ENCODE measurements at places on chromosomes 16 and 17. TPM values are rescaled to one million over a fixed set of nuclear protein-coding genes. Genes with fewer than 3 reads are reported as not detected.
A peak's percentile ranks its signal among the peaks of the same experiment; 100 is the strongest.

DNA sequence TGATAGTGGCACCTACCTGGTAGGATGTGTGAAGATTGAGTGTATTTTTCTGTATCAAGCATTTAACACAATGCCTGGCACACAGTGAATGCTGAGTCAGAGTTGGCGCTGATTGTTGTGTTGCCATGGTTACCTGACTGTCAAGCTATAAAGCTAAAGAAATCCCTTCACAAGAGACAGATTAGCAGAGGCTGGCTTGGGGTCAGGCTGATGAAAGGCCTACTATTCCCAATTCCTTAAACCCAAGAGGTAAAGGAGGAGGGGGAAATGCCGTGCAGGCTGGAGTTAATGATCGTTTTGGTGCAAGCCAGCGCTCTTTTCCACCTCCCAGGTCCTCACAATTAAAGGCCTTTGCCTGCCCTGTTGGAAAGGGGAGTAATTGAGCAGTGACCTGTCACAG is 5.9 kb downstream of the CLEC19A start:
- no peak overlapping the region for H3K27ac ChIP-seq
- H3K4me3 ChIP-seq, result no peak overlapping the region
- H3K27me3 ChIP-seq, result no peaks in the 10 kb centered on the region
- H3K4me1 ChIP-seq, result no peaks in the 10 kb centered on the region
- H3K36me3 ChIP-seq, result no peaks in the 10 kb centered on the region
- DNase-seq, result peak; percentile 9

DNA sequence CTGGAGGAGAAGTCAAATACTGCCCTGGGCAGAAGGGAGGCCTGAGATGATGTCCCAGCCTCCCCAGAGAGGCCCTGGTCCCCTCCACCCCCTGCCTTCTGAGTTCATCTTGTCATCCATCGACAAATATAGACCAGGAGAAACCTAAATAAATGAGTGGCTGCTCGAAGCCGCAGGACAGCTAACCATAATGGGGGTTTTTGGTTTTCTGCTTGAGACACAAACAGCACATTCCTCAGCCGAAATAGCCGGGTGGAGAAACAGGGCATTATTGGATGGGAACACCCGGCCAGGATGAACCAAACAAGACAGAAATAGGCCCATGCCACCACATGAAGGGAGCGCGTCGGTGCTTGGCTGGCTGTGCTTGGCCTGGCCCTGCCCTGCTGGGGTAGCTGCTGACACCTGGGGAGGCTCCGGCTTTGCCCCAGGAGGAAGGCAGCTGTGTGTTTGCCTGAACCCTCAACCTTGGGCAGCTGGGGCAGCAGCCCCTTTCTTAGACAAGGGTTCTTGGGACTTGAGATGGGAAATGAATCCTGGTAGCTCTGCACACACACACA is 188.1 kb downstream of the IRX5 start:
- peaks cover 6% of the 10 kb centered on the region for H3K27me3 ChIP-seq
- peaks cover 10% of the 10 kb centered on the region for H3K4me1 ChIP-seq
- no peak overlapping the region for H3K27ac ChIP-seq
- no peaks in the 10 kb centered on the region for H3K36me3 ChIP-seq
- H3K4me3 ChIP-seq, result no peak overlapping the region

DNA sequence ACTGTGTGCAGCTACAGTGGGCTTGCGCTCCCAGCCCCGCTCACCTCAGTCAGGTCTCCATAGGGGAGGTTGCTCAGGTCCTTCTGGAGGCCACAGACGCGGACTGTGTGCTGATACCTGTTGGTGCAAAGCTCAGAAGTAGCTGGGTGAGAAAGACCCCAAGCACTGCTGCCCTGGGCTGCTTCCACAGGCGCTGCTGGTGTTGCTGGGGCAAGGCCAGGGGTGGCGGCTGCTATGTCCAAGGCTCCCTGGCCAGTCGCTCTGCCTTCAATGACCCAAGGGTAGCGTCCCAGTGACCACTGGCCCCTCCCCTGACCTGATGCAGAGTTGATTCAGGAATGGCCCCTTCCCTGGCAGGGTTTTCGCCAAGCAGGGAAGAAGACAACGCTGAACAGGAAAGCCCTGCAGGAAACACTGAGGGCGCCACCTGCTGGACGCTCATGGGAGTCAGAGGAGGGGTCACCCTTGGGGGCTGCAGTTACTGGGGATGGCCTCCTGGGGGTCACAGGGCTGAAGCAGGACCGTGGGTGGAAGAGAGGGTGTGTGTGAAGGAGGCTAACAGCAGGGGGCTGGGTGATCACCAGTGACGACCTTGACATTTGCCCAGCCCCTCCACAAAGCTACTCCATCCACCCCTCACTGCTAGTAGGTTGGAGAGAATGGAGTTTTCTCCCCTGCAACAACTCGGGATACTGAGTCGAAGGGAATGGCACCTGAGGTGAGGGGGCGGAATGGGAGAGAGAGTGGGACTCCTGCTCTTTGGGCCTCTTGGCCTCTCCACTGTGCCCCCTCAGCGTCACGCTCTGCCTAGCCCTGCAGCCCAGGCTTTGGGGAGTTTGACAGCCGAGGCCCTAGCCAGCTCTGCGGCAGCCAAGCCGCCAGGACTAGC is 38.3 kb downstream of the ABCC12 start:
- H3K27ac ChIP-seq, result no peak overlapping the region
- peak; percentile 52 for DNase-seq
- H3K4me1 ChIP-seq, result peaks cover 8% of the 10 kb centered on the region
- H3K36me3 ChIP-seq, result no peaks in the 10 kb centered on the region
- no peak overlapping the region for H3K4me3 ChIP-seq

DNA sequence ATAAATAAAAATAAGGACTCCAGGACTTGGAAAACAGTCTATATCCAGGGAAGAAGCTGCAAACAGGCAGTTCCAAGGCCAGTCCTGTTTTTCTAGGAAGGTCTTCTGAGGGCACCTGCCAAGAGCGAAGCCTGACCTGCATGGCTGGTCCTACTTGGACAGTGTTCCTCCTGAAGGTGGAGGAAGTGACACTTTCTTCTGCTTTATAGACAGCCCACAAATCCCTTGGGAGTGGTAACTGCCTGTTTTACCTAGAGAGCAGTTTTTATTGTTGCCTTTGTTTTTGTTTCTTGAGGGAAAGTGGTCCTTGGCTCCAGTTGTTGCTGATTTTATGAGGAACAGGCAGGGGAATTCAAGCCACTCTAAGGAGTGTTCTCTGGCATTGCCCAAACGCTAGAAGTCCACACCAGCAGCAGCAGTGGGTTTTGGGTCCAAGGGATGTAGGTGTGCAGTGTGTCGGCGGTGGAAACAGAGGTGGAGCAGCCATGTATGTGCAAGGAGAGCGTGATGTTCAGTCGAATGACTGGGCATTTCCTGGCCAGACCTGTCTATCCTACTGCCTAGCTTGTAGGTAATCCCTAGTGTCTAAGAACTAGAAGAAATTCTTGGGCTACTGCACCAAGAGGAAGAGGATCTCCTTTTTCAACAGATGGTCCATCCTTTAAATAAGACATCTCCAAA is 35.3 kb downstream of the LDHD start:
- 0 out of 2 replicates have a peak, but pooled peaks cover 7% of the 10 kb centered on the region for H3K4me1 ChIP-seq
- no peak overlapping the region for H3K27ac ChIP-seq
- no peak for DNase-seq
- H3K4me3 ChIP-seq, result no peak overlapping the region
- H3K36me3 ChIP-seq, result no peaks in the 10 kb centered on the region

DNA sequence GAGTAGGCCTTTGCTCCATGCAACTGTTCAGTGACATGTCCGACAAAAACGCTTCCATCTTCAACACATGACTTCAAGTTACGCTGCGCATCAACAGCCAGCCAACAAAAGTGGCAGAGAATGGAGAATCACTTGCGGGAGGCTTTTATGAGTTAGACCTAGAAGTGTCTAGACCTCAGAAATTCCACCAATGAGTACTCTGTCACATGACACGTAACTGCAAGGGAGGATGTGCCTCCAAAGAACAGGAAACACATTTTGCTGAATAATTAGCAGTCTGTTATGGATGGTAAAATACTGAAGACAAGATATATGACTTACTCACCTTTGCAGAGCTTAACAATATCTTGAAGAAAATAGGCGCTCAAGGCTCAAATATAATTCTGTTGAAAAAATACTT is 62.1 kb downstream of the MYO1D start:
- no peak overlapping the region for H3K27ac ChIP-seq

DNA sequence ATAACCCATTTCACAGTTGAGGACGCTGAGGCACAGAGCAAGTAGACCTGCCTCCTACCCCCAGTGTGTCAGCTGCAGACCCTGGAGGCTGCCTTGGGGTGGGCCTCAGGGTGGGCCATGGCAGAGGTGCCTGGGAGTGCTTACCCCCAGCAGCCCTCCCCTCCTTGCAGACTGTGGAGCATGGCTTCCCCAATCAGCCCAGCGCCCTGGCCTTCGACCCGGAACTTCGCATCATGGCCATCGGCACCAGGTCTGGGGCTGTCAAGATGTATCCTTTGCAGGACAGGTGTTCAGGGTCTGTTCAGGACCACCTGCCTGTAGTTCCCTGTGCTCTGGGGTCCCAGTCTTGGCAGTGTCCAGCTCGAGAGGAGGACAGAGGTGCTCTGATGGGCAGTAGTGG is 4.3 kb downstream of the LLGL1 start:
- H3K4me1 ChIP-seq, result peaks cover 9% of the 10 kb centered on the region
- no peaks in the 10 kb centered on the region for H3K27me3 ChIP-seq
- H3K27ac ChIP-seq, result no peak overlapping the region
- H3K4me3 ChIP-seq, result no peak overlapping the region
- H3K36me3 ChIP-seq, result no peaks in the 10 kb centered on the region

- H3K4me1 ChIP-seq, result peaks cover 57% of the 10 kb centered on the region
- H3K4me3 ChIP-seq, result no peak overlapping the region
- H3K27ac ChIP-seq, result peak overlapping the region; percentile 86
- no peaks in the 10 kb centered on the region for H3K27me3 ChIP-seq
- DNase-seq, result no peak
Measured at GRCh38 chr17:83191388-83192160, 112.2 kb downstream of the METRNL start.

DNA sequence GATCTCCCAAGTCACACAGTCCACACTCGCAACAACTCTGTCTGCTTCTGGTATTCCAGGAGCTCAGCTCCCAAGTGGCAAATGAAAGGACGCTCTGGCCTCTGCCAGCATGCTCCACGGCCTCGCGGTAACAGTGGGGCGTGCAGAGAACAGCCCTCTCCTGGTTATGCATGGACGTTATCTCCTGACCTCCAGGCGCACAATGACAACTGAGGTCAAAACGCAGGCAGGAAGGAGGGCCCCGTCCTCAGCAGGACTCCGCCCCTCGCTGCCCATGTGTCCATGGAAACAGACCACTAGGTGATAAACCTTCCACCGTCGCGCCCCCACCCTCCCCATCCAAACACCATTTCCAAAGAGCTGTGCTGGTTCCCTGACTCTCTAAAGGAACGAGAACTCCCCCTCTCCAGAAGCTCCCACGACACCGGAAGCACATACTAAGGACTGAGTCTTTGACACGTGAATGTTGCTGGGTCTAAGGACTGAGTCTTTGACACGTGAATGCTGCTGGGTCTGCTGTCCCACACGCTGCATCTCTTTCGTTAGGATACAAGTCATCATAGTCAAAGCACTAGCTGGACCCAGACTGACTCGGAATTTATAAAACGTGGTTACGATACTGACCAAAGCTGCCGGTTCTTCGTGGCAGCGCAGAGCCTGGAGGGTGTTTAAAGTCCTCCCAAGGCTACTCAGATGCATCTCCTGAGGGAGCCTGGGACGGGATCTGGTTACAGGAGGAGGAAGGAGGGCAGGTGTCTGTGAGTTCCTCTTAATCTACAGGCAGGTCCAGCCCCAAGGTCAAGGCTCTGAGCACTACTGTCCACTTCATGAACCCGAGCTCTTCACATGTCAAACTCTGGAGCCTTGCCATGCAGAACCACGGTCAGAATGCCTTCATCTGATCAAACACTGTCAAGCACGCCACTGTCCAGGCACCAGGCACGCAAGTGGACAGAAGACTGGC is 43.9 kb downstream of the KLHDC4 start:
- no peak for DNase-seq
- H3K4me3 ChIP-seq, result no peak overlapping the region
- H3K27ac ChIP-seq, result no peak overlapping the region
- no peaks in the 10 kb centered on the region for H3K36me3 ChIP-seq
- H3K4me1 ChIP-seq, result no peaks in the 10 kb centered on the region
- no peaks in the 10 kb centered on the region for H3K27me3 ChIP-seq

- no peak for DNase-seq
- H3K4me3 ChIP-seq, result no peak overlapping the region
- no peaks in the 10 kb centered on the region for H3K4me1 ChIP-seq
- no peaks in the 10 kb centered on the region for H3K36me3 ChIP-seq
- H3K27me3 ChIP-seq, result no peaks in the 10 kb centered on the region
Measured at GRCh38 chr17:56724664-56725063, 109.1 kb downstream of the C17orf67 start.

GRCh38 chr16:23508589-23509440 is 1.5 kb downstream of the GGA2 start:
- H3K4me1 ChIP-seq, result peaks cover 27% of the 10 kb centered on the region
- no peak overlapping the region for H3K27ac ChIP-seq
- peak overlapping the region; percentile 79 for H3K4me3 ChIP-seq
- peak; percentile 54 for DNase-seq
- H3K27me3 ChIP-seq, result no peaks in the 10 kb centered on the region

- no peak for DNase-seq
- no peak overlapping the region for H3K4me3 ChIP-seq
- peaks cover 31% of the 10 kb centered on the region for H3K27me3 ChIP-seq
- no peaks in the 10 kb centered on the region for H3K36me3 ChIP-seq
- H3K27ac ChIP-seq, result no peak overlapping the region
- H3K4me1 ChIP-seq, result no peaks in the 10 kb centered on the region
Measured at GRCh38 chr17:79865351-79866210, 26.3 kb upstream of the CBX4 start.

- no peak overlapping the region for H3K4me3 ChIP-seq
- no peaks in the 10 kb centered on the region for H3K4me1 ChIP-seq
- DNase-seq, result no peak
- no peaks in the 10 kb centered on the region for H3K36me3 ChIP-seq
Measured at GRCh38 chr16:6247775-6248174, 1084.9 kb upstream of the RBFOX1 start.

DNA sequence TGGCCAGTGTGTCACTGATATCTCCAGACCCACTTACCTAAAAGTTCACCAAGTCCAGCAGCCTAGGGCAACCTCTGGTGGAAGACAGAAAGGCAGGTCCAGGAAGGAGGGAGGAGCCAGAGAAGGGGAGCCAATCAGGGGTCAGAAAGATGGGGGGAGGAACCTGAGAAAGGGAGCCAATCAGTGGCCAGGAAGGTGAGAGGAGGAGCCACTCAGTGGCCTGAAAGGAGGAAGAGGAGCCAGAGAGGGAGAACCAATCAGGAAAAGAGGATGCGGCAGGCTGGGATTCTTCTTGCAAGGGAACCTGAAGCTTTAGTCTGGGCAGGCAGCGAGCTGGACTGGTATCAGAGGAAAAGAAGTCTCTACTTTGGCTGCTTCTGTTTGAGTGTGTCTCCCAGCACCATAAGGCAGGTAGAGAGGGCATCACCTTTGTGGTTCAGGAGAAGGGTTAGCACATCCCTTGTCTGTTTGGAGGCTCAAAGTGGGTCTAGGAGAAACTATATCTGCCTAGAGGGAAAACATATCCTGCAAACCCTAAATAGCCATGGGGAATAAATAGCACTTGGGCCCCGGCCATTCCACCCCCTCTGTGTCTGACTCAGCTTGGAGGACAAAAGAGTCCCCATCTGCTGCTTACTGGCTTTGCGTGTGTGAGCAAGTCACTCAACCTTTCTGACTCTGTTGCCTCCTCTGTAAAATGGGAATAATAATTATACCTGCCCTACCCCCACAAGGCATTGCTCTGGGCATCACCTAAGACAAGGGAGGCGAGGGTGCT is 43.4 kb upstream of the CRHR1 start:
- no peak overlapping the region for H3K27ac ChIP-seq
- H3K27me3 ChIP-seq, result peaks cover 14% of the 10 kb centered on the region
- no peak overlapping the region for H3K4me3 ChIP-seq
- no peaks in the 10 kb centered on the region for H3K36me3 ChIP-seq

The GPRC5B gene
- 0.63 TPM for total RNA-seq

The CACNA1H gene
- 0.11 TPM for total RNA-seq

The SHISA9 gene
- total RNA-seq, result not detected
